A549 (cell line): ENCODE measurements at places on chromosomes 2 and 18. TPM values are rescaled to one million over a fixed set of nuclear protein-coding genes. Genes with fewer than 3 reads are reported as not detected.

The MSTN gene
- 0.03 to 0.06 TPM (median 0.05 TPM) in 3 replicates for polyA plus RNA-seq

The NYAP2 gene
- polyA plus RNA-seq, result 0.01 to 0.03 TPM in 2 of 3 replicates, not detected in the other

DNA sequence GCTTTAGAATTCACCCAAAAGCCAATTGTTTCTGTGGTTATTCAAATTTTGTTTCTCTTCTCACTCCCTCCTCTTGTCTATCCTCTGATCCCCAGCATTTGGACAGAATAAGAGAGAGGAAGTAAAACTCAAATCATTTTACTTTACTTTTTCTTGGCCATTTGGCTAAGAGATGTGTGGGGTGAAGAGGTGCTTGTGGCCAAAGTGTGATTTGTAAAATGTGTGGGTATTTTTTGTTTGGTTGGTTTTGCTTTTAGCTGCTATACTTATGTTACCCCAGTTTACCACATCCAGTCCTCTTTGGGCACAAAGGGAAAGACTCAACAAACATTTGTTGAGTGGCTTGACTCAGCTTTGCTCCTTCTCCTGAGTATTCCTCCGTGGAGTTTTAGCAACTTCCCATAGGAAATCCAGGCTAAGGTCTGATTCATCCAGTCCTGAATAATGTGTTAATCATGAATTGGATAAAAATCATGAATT lies 109.1 kb upstream of the CYP1B1 start:
- no peak for DNase-seq

DNA sequence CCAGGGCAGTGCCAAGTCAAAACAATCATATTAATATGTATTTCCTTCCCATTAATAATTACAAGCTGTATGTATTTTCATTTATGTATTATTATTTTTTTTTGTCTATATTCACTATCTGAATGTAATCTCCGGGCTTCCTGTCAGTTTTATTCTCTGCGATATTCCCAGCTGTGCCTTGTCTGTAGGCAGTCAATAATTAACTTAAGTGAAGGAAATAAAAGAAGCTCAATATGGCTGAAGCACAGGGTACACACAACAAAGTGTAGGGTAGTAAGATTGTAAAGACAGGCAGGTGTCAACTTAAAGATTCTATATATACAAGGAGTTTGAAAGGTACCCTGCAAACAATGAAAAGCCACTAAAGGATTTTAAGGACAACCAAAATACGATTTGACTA lies 122.9 kb downstream of the ROCK1 start:
- DNase-seq, result no peak

The COLEC12 gene
- 0.01 TPM in 1 of 3 replicates, not detected in the others for polyA plus RNA-seq

DNA sequence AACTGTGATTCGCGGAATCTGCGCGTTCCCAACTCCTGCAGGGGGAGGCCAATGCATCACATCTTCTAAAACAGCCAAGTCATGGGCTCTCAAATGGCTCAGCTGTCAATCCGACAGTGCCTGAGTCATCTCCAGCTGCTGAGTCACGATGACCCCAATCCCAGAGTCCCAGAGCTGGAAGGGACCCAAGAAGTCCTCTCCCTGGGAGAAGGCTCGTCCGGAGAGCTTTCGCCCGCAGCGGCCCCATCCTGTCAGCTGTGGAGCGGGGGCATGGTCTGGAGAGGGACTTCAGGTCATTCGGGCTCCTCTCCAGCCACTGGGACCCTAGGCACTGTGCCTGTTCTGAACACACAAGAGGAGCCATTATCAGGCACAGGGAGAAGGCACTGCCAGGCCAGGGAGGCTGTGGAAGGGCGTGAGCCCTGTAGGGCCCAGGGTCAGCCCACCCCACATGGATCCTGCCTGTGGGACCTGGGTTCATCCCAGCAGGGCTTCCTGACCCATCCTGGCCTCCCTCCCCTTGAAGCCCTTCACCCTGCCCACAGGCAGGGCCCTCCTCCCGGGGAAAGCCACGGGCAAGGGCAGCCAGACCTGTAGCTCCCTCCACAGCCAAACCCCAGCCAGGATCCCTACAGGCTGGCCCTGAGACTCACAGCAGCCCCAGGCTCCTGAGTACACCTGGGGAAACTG lies 47.6 kb upstream of the GPC1 start:
- DNase-seq, result peak; percentile 96

- peak; percentile 69 for DNase-seq
These were observed 14.7 kb upstream of the ITGB6 start for GRCh38 chr2:160214461-160215445.

DNA sequence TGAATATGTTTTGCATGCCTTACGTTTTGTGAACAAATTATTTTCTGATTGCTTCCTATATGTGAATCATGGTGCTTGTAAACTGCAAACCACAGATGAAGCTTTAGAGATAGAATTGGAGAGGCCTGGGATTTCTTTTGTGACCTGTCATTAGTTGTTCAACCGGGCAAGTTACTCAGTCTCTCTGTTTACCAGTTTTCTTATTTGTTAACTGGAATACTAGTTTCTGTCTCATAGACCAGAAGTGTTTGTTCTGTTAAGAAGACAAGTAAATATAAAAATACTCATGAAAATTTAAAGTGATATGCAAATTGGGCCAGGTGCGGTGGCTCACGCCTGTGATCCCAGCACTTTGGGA lies 27.3 kb downstream of the DGKD start:
- no peak for DNase-seq

DNA sequence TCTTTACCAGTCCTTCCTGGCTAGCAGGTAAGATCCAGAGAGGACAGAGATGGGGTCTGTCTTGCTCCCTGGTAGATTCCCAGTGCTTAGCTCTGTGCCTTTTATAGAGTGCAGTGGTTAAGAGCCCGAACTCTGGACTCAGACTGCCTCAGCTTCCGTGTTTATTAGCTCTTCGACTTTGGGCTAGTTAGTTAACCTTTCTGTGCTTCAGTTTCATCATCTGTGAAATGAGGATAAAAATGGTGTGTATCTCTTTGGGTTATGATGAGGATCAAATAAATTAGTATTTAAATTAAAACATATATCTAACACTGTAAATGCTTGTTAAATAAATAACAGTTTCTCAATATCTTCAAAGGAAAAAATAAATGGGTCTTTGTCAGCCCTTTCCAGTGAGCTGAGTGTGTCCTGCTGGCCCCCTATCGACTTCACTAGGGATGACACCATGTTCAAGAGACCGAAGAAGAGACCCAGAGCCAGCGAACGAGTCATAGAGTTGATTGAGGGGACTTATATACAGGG lies 38.2 kb downstream of the CERS6 start:
- DNase-seq, result peak; percentile 61

The C2orf72 gene
- 4.1 to 5.2 TPM (median 4.9 TPM) in 3 replicates for polyA plus RNA-seq

- DNase-seq, result no peak
These were observed 22.8 kb downstream of the ATP8B1 start for GRCh38 chr18:57780318-57780705.

DNA sequence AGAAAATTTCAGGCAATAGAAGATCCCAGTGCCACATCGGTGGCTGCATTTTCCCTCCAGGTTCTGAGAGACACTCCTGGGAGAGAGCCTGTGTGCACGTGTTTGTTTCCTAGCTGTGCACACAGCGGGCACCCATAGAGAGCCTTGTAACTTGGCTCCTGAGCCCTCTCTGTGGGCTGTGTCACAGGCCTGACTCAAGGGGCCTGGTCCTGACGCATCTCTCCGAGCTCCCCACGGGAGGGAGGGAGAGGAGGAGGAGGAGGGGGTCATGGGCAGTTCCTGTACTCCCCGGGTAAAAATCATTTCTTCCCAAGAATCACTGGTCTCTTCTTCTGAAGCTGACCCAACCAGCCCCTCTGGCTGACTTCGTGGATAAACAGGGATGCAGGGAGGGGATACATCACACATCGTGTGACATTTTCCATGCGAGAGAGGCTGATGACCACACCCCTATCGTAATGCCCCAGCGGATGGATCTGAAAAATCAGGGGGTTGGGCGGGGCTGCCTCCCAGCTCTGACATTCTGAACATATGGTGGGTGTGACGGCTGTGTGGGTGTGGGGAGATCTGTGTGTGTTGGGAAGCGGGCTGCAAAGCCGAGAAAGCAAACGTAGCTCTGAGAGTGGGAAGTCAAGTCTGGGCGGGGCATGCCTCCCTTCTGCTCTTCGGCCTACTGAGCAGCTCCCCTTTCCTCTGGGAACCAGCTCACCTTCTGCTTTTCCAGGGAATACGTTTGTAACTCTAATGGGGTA lies 308.3 kb upstream of the HS6ST1 start:
- no peak for DNase-seq

- peak; percentile 64 for DNase-seq
These were observed 35.5 kb upstream of the CTDP1 start for GRCh38 chr18:79644006-79644665.

DNA sequence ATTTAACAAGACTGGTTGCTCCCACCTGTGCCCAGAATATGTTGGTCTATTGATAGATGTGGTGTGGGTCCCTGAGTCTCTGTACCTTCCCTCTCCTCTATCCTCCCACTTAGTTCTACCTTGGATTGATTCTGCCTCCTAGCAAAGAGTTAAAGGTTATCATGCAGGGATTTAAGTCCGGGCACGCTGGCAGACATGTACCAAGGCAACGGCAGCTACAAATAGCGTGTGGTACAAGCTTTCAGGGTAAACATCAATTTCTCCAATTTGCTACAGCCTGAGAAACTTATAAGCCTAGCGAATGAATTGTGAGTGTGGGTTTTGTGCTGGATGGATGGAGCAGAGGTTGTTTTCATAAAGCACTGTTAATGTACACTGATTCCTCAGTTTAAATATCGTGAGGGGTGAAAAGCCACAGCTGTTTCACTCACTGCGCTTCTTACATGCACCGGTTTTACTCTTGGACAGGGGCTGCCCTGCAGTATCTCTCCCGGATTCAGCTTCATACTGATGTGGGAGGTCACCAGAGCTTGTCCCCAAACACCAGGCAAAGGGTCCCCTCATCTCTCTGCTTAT lies 289.8 kb downstream of the ICOS start:
- DNase-seq, result no peak

The DUSP19 gene
- 1.1 to 1.5 TPM (median 1.2 TPM) in 3 replicates for polyA plus RNA-seq

The ADGRF3 gene
- polyA plus RNA-seq, result 0.12 to 0.80 TPM (median 0.38 TPM) in 3 replicates

DNA sequence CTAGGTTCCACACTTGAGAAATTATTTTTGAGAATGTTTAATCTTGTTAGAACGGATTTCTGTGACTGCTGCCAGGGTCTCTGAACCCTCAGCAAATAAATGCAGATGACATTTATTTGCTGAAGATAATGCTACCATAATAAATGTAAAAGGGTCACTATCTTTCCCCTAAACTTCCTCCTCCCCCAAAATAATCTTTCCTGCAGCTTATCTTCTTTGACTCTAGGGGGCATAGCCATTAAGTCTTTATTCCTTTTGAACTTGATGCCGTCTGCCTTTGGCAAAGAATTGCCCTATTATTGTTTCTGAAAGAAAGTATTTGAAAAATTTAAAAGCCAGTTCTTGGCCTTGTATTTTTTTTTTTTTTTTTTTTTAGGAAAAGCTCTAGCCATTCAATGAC lies 63.6 kb upstream of the ACSL3 start:
- peak; percentile 32 for DNase-seq

- DNase-seq, result no peak
These were observed 104.2 kb downstream of the LRP2 start for GRCh38 chr2:169258045-169258601.

- no peak for DNase-seq
These were observed 17.3 kb upstream of the FHL2 start for GRCh38 chr2:105416156-105416555.

- DNase-seq, result no peak
These were observed 419.7 kb upstream of the TNP1 start for GRCh38 chr2:217279556-217279955.

DNA sequence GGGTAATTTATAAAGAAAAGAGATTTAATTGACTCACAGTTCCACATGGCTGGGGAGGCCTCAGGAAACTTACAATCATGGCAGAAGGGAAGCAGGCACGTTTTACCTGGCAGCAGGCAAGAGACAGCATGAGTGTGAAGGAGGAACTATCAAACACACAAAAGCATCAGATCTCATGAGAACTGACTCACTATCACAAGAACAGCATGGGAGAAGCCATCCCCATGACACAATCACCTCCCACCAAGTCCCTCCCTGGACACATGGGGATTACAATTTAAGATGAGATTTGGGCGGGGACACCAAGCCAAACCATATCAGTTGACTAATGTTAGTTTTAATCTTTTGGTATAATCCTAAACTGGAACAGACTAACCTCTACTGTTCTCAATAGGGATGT lies 49.1 kb upstream of the CPO start:
- DNase-seq, result no peak

The DSG1 gene
- polyA plus RNA-seq, result not detected in 3 replicates

DNA sequence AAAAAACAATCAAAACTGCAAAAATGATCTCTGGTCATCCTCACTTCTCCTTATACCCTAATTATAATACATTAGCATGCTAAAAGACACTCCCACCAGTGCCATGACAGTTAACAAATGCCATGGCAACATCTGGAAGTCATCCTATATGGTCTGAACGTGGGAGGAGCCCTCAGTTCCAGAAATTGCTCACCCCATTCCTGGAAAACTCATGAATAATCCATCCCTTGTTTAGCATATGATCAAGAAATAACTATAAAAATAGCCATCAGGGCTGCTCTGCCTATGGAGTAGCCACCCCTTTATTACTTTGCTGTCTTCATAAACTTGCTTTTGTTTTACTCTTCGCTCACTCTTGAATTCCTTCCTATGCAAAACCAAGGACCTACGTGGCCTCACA lies 5.7 kb upstream of the C2orf80 start:
- no peak for DNase-seq

GRCh38 chr2:8004250-8004681 lies 677.6 kb upstream of the ID2 start:
- peak; percentile 47 for DNase-seq
